ENCODE measurements at places on chromosomes 12 and 14. TPM values are rescaled to one million over a fixed set of nuclear protein-coding genes. Genes with fewer than 3 reads are reported as not detected.

GRCh38 chr12:52351196-52352059, 15.9 kb downstream of the KRT85 start:
- H3K4me3 ChIP-seq: no peak overlapping the region
- H3K36me3 ChIP-seq: no peaks in the 10 kb centered on the region
- H3K4me1 ChIP-seq: no peaks in the 10 kb centered on the region
- peaks cover 4% of the 10 kb centered on the region for H3K27me3 ChIP-seq
- DNase-seq: no peak

Gene SERPINA5
- total RNA-seq: 0.49 TPM

Gene GDF3
- total RNA-seq: not detected

Gene NOXRED1
- total RNA-seq: 0.10 TPM

DNA sequence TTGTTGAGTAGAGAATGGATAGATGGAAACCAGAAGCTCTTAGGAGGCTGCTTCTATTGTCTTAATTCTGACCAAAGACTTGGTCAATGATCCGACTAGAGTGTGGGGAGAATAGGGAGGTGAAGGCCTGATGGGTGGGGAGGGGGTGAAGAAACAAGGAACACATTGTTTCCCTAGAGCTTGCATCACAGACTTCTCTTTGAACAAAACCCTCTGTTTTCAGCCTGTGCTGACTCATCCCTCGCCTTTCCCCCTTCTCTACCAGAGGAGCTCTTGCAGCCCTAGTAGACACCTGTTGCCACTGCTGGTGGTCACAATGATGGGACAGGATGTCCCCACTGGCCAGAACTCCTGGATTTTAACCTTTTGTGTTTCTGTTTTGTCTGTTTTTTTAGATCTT, 46.8 kb upstream of the CISTR start:
- peak overlapping the region; percentile 49 for H3K27ac ChIP-seq
- H3K27me3 ChIP-seq: no peaks in the 10 kb centered on the region
- H3K4me3 ChIP-seq: no peak overlapping the region

- H3K36me3 ChIP-seq: no peaks in the 10 kb centered on the region
- H3K27ac ChIP-seq: peak overlapping the region; percentile 44
- peaks cover 18% of the 10 kb centered on the region for H3K4me1 ChIP-seq
- H3K27me3 ChIP-seq: no peaks in the 10 kb centered on the region
- DNase-seq: no peak
Measured at GRCh38 chr12:106987846-106988245, 900 bp upstream of the MTERF2 start.

Gene LAG3
- 2.7 TPM for total RNA-seq

Gene KRT79
- not detected for total RNA-seq

GRCh38 chr12:56590237-56590830, 39.8 kb downstream of the BAZ2A start:
- peak; percentile 20 for DNase-seq
- H3K36me3 ChIP-seq: 0 out of 2 replicates have a peak, but pooled peaks cover 1% of the 10 kb centered on the region
- no peaks in the 10 kb centered on the region for H3K4me1 ChIP-seq
- H3K27me3 ChIP-seq: no peaks in the 10 kb centered on the region
- no peak overlapping the region for H3K4me3 ChIP-seq

DNA sequence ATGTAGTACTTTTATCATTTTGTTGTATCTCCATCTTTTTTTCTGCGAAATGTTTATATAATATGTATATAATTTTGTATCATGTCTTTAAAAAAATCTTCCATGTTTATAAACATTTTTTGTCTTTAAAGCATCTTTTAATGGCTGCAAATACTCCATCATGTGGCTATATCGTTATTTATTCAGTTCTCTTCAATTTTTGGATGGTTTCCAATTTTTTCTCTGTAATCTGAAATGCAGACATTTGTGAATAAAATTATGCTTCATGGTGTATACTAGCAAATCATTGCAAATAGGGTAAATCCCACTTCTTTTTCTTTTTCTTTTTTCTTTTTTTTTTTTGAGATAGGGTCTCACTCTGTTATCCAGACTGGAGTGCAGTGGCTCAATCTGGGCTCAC, 54.0 kb downstream of the CPSF2 start:
- no peak overlapping the region for H3K27ac ChIP-seq
- H3K27me3 ChIP-seq: no peaks in the 10 kb centered on the region
- H3K4me3 ChIP-seq: no peak overlapping the region
- H3K4me1 ChIP-seq: no peaks in the 10 kb centered on the region
- no peaks in the 10 kb centered on the region for H3K36me3 ChIP-seq

Gene CLEC7A
- not detected for total RNA-seq

Gene KRT8
- total RNA-seq: 6,125 TPM

DNA sequence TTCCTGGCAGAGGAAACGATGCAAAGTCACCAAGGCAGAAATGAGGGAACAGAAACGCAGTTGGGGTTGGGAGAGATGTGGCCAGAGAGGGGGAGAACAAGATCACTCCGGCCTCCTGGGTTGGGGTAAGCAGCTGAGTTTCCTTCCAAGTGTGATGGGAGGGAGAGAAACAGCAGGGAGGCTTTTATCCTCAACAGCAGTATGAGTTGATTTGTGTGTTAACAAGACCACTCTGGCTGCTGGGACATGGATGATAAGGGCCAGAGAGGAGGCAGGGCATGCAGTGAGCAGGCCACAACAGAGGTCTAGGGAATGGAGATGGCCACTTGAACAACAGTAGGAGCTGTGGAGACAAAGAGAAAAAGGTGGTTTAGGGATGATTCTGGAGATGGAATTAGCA, 66.8 kb downstream of the GLRX5 start:
- no peak overlapping the region for H3K27ac ChIP-seq
- DNase-seq: no peak
- H3K4me1 ChIP-seq: no peaks in the 10 kb centered on the region

GRCh38 chr12:10957741-10958140, 18.7 kb upstream of the TAS2R14 start:
- no peaks in the 10 kb centered on the region for H3K27me3 ChIP-seq
- no peak overlapping the region for H3K27ac ChIP-seq
- H3K4me1 ChIP-seq: no peaks in the 10 kb centered on the region
- H3K36me3 ChIP-seq: no peaks in the 10 kb centered on the region
- DNase-seq: no peak

Gene PCED1B
- 0.82 TPM for total RNA-seq

GRCh38 chr14:68392393-68393141, 400.3 kb downstream of the ZFP36L1 start:
- no peak overlapping the region for H3K27ac ChIP-seq
- H3K4me3 ChIP-seq: no peak overlapping the region
- no peak for DNase-seq

GRCh38 chr12:124568431-124569374, 1.3 kb upstream of the NCOR2 start:
- peaks cover 29% of the 10 kb centered on the region for H3K4me1 ChIP-seq
- H3K27ac ChIP-seq: peak overlapping the region; percentile 91
- no peaks in the 10 kb centered on the region for H3K36me3 ChIP-seq
- H3K27me3 ChIP-seq: no peaks in the 10 kb centered on the region

Gene ESRRB
- total RNA-seq: not detected

Gene BTG1
- total RNA-seq: 50.0 TPM

GRCh38 chr14:98099527-98099926, 1172.5 kb downstream of the BCL11B start:
- H3K4me1 ChIP-seq: no peaks in the 10 kb centered on the region
- H3K36me3 ChIP-seq: no peaks in the 10 kb centered on the region
- no peak overlapping the region for H3K4me3 ChIP-seq
- no peak for DNase-seq
- no peak overlapping the region for H3K27ac ChIP-seq

DNA sequence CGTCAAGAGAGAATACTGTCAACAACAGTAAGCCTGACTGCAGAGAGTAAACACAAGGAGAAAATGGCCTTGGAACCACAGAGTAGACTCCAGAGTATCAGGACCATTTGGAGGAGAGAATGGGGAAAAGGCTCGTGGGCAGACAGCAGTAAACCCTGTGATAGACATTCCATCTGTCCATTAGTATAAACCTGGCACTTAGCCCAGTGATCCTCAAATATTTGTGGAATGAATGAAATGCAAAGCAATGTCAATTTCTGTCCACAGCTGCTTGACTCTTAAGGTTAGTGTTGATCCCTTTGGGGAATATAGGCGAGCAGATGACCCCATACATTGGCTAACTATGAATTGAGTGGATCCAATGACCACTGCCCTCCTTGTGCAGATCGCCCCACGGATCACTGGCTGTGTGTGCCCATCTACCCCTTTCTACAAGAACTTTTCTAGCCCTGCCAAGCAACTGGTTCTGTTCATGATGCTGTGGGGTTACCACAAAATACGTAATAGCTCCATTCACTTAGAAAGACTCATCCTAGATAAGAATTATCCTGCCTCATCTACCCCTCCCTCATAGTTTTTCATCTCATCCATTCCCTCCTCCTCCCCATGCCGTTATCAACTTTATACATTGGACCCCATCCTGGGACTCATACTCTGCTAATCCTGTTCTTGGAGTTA, 846.8 kb downstream of the NRXN3 start:
- no peaks in the 10 kb centered on the region for H3K27me3 ChIP-seq
- H3K36me3 ChIP-seq: no peaks in the 10 kb centered on the region
- no peak overlapping the region for H3K27ac ChIP-seq
- no peak for DNase-seq
- H3K4me3 ChIP-seq: no peak overlapping the region
- H3K4me1 ChIP-seq: no peaks in the 10 kb centered on the region

GRCh38 chr14:51605575-51605974, 46.1 kb upstream of the FRMD6 start:
- H3K4me1 ChIP-seq: no peaks in the 10 kb centered on the region
- no peaks in the 10 kb centered on the region for H3K36me3 ChIP-seq
- H3K27me3 ChIP-seq: no peaks in the 10 kb centered on the region
- H3K4me3 ChIP-seq: no peak overlapping the region
- no peak overlapping the region for H3K27ac ChIP-seq

DNA sequence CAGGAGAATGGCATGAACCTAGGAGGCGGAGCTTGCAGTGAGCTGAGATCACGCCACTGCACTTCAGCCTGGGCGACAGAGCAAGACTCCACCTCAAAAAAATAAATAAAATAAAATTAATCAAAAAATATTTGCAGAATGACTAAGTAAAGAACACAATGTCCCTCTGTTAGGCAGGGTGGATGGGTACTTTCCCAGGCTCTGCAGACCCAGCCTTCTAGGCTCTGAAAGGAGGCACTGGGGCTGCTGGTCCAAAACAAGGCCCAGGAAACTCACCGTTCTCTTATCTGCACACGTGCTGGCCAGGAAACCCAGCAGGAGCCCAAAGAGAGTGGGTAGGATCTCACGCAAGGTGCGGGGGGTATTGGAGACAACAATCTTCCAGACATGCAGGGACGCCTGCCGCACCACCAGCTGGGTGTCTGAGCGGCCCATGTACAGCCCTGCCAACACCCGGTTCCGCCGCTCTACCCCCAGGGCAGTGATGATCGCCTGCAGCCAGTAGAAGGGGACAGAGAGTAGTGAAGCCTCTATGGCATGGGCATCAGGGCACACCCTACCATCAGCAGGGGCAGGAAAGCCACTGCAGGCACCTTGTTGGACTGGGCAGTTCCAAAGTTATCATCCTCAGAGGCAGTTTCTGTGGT, 25.8 kb upstream of the RAB35 start:
- peaks cover 31% of the 10 kb centered on the region for H3K36me3 ChIP-seq
- no peaks in the 10 kb centered on the region for H3K27me3 ChIP-seq
- DNase-seq: no peak

Gene NINJ2
- 1.9 TPM for total RNA-seq

DNA sequence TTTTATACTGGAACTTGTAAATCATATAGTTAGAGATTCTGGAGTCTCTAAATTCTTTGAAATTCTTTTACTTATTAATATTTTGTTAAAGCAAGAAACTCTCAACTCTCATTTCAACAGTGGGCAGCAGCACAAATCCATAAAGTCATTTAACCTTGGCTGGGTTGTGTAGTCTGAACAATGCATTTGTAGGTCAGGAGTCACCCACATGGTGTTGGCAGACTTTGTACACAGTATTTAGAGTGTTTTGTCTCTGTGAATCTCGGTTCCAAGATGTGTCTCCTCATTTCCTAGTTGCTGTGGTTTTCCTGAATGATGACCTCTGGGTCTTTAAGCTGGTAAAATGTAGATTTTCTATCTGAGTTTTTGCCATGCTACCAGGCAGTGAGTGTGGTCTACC, 20.8 kb upstream of the STRAP start:
- no peaks in the 10 kb centered on the region for H3K4me1 ChIP-seq
- no peak overlapping the region for H3K4me3 ChIP-seq
- H3K27me3 ChIP-seq: no peaks in the 10 kb centered on the region
- no peak for DNase-seq
- H3K27ac ChIP-seq: no peak overlapping the region
- no peaks in the 10 kb centered on the region for H3K36me3 ChIP-seq

DNA sequence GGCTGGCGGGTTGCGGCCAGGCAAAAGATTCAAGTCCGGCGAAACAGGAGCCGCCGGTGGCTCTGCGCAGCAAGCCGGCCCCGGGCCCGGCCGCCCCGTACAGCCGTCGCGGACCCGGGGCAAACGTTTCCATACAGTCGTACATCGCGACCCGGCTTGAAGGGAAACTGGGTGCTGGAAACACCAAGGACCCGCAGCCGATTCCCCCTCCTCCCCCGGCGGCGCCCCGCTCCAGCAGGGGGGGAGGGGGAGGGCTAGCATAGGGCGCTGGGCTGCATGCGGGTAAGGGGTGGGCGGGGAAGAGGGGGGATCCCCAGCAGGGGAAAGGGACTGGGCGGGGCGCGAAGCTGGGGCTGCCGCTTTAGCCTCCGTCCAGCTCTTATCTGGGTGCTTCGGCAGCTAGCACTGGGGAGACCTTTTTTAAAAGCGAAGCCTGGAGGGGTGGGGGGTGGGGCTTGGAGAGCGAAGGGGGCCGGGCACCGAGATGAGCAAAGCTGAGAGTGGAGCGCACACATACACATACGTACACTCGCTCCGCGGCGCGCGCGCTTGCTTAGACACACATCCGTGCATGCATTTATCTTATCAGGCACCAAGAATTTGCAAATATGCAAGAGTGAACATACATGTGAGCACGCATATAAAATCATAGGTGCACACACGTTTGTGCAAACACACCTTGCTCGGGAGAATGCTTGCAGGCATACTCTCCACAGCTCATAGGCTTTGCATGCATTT, 11.9 kb downstream of the RARG start:
- H3K36me3 ChIP-seq: no peaks in the 10 kb centered on the region
- peak; percentile 72 for DNase-seq
- peak overlapping the region; percentile 84 for H3K27ac ChIP-seq
- peak overlapping the region; percentile 79 for H3K4me3 ChIP-seq
- H3K4me1 ChIP-seq: peaks cover 64% of the 10 kb centered on the region

GRCh38 chr12:12600659-12601058, 11.0 kb upstream of the CREBL2 start:
- H3K27me3 ChIP-seq: no peaks in the 10 kb centered on the region
- no peak for DNase-seq
- H3K4me3 ChIP-seq: no peak overlapping the region
- no peaks in the 10 kb centered on the region for H3K4me1 ChIP-seq

DNA sequence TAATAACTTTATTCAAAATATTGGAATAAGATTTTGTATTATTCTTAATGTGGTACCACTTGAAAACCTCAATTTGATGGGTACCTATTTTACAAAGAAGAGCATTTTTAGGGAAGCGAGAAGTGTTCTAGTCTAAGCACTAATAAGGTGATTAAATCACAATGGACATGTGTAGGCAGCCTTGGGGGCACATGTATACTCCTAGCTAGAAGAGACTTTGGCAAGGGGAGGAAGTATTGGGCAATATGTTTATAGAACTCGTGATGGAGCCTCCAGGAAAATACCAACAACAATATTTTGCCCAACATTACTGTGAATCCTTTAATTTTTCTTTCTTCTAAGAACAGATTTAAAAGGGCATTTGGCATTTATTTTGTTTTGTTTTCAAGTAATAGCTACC, 280.3 kb downstream of the ADAMTS20 start:
- no peak overlapping the region for H3K4me3 ChIP-seq
- H3K27ac ChIP-seq: no peak overlapping the region
- no peaks in the 10 kb centered on the region for H3K4me1 ChIP-seq
- H3K27me3 ChIP-seq: no peaks in the 10 kb centered on the region
